Small intestine (tissue), 16 donors: ENCODE measurements at places on chromosomes 7 and 10. TPM values are rescaled to one million over a fixed set of nuclear protein-coding genes. Genes with fewer than 3 reads are reported as not detected.

Gene ADCY1
- polyA plus RNA-seq, result not detected

Gene ENO4
- polyA plus RNA-seq, result 0.03 TPM

Gene BHLHA15
- 0.34 TPM for polyA plus RNA-seq

Gene GSTO2
- polyA plus RNA-seq, result 13.2 TPM

- DNase-seq, result no peak
These were observed 111.5 kb downstream of the HDAC9 start for GRCh38 chr7:18607025-18607424.

Gene CAMK1D
- polyA plus RNA-seq, result 9.7 TPM

DNA sequence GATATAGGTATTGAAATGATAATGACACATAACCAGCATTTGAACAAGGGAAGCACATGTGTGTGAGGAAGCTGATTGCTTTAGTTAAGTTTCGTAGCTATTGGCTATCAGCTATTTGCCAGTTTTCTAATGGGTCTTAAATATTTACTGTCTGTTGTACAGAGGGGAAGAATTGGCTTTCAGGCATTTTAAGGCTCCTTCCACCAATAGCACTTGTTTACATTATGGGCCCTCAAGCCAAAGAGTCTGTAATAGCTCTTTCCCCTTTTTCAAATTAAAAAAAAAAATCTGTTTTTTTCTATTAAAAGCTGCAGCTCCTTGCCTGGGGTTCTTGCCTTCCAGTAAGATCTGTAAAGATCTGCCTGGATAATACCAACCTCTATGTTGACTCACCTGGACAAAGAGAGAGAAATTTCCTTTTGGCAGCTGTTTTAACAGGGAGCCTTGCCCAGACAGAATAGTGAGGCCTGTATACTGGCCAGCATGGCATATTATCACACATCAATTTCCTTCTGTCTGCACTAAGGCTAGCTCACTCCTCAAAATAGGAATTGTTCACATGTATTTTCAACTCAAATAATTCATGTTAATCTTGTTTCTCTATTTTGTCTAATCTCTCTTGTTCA, 104.7 kb upstream of the LRGUK start:
- DNase-seq, result no peak
